ENCODE measurements at places on chromosomes 5 and 9.
A peak's percentile ranks its signal among the peaks of the same experiment; 100 is the strongest.

DNA sequence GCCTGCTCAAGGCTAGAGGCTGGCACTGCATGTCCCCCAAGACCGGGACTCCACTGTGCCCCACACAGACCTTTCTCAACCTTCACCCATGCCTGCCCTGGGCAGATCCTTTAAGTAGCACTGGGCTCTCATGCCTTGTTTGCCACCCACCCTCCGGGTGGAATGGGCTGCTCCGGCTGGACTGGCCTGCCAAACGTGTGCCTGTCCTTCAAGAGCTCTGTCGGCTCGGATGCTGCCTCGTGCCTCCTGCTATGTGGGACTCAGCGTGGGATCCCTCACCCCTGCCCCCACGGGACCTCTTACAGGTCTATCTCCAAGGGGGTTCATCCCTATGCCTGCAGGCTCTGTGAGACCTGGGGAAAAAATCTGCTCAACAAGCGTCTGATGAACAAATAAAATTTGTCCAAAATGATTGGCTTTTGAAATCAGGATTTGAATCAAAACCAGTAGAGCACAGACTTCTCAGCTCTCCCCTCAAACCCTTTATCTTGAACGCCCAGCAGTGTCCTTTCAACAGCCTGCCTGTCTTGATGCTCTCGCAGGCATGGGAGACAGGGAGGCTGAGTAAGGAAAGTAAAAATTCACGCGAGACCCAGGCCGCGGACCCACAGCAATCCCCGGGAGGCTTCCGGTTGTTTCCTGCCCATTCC lies 56.3 kb downstream of the CRB2 start:
- DNase-seq, result no peak

- no peak for DNase-seq
These were observed 843.7 kb downstream of the EFNA5 start for GRCh38 chr5:106827061-106827460.

GRCh38 chr5:59645380-59645779 lies 248.1 kb downstream of the PDE4D start:
- no peak for DNase-seq

- no peak for DNase-seq
These were observed 161.9 kb downstream of the ARSB start for GRCh38 chr5:78823196-78823595.

DNA sequence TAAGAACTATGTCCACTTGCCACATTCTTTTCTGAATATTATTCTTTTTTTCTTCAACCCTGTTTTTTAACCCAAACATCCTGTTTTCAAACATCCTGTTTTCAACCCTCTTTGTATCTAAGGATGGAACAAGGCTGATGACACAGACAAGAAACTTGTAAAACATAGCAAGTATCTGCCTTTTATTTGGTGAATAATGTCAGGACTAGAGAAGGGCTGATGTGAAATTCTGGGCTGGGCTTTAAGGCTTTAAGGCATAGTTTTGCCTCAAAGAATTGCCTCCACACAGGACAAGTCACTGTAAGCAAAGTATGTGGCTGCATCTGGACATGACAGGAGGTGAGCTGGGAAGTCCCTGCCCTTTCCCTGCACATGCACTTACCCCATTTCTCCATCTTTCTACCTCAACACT lies 42.5 kb upstream of the RIC1 start:
- no peak for DNase-seq

- no peak for DNase-seq
These were observed 103.5 kb upstream of the PTCH1 start for GRCh38 chr9:95620314-95620713.

- no peak for DNase-seq
These were observed 615.6 kb downstream of the ZNF608 start for GRCh38 chr5:124130816-124131215.

- no peak for DNase-seq
These were observed 233.1 kb upstream of the MSX2 start for GRCh38 chr5:174491265-174491664.

DNA sequence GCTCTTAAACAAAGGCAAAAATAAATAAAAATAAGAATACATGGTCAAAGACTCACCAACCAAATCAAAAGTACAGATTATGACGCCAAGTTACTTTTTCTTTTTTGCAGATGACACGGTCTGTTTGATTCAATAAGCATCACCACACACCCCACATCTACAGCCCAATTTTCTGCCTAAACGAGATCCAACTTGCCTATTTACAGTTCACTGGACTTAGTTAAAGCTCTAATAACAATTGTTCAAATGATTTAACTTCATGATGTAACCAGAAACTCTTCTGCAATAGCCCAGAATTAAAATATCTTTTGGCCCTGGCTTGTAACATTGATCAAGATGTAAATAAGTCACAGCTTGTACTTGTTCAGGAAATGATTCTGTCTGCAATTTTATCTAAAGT lies 590.3 kb upstream of the C9orf72 start:
- DNase-seq, result no peak

GRCh38 chr5:112772124-112772523 lies 34.4 kb downstream of the APC start:
- DNase-seq, result no peak

GRCh38 chr9:14693251-14693861 lies at the start of gene ZDHHC21:
Gene ZDHHC21 (minus strand): TSS chr9:14693432. CDS start chr9:14674340, 19,092 bp downstream.
- peak; percentile 9 for DNase-seq

GRCh38 chr5:60178101-60178500 lies 284.6 kb upstream of the PDE4D start:
- DNase-seq, result no peak

DNA sequence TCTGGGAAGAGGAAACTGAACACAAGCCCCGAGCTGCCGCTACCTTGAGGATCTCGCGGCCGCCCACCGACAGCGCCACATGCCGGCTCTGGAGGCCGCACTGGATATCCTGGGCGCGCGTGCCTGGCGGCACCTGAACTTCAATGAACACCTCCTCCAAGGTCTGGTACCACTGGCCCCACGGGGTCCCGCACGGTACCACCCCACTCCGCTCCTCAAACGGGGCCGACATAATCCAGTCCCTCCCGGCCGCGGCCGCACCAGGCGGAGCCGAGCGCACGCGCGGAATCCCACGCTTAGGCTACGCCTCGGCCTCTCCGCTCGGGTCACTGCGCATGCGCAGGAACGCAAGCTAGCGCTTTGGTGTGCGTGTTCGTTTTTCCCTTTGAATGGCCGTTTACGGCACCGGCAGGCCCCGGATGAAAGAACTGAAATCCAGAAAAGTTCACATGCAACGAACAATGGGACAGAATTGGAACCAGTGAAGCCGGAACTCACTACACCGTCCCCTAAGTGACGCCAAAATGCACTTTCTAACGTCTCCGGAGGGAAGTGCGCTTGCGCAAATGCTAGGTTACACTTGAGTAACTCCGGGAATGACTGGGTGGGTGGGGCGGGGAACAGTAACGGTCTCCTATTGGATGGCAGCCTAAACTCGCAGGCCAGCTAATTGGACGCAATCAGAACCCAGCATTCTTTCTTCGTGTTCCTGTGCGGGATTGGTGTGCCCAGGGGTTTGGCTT lies at the start of gene NUDCD2:
TSS of gene NUDCD2 (minus strand) at position 284 of the 743 bp plus-strand sequence. CDS start at position 232, 52 bp downstream.
- peak; percentile 91 for DNase-seq

DNA sequence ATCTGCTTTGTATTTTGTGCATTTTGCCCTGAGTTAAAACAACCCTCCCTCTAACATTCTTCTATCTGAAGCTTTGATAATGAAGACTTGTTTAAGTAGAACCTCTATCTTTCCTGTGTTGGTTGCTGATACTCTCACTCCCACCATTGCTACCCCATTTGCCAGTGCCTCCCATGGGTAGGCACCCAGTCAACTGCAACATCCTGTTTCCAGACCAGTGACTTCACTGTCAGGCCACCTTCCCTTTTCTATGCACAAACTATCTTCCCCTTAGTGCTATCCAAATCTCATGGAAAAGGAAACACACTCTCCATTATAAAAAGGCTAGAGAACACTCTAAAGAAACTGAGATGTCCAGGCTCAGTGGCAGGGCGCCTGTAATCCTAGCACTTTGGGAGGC lies 5.6 kb upstream of the IARS1 start:
- DNase-seq, result no peak

DNA sequence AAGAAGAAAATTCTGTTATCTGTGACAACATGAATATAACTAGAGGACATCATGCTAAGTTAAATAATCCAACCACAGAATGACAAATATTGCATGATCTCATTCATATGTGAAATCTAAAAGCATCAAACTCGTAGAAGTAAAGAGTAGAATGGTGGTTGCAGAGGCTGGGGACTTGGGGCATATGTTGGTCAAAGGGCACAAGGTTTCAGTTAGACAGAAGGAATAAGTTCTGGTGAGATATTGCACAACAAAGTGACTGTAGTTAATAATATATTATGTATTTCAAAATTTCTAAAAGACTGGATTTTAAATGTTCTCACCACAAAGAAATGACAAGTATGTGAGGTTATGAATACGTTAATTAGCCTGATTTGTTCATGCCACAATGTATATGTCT lies 24.8 kb downstream of the GRIA1 start:
- no peak for DNase-seq

DNA sequence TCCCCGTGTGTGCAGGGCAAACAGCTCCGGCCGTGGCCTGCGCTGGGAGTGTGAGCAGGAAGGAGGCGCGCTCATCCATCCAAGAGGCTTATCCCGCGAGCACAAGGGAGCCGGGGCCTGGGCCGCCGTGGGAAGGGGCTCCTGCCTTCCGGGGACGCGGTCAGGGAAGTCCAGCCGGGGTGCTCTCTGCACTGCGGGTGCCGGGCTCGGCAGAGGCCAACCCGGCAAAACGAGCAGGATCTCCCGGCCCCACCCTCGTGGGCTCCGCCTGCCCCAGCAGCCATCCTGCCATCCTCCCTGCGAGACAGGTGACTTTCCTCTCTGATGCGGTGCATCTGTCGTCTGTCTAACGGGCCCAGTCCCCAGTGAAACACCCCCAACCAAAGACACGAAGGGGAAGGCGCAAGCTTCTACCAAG lies 244.2 kb downstream of the AUH start:
- DNase-seq, result no peak

DNA sequence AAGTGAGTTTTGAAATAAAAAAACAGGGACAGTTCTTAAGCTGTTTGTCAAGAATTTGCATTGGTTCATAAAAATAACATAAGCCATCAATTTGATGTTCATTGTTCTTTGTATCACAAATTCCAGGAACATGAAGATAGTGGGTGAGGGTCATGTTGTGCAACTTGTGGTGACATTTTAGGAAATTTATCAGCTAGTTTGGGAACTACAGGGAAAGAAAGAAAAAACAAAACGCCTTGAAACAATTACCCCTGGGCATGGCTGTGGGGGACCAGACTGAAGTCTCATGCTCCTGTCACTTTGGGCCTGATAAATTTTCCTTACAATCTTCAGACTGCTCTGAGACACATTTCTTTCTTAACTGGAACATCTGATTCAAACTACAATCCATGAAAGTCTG lies 207.1 kb upstream of the CLINT1 start:
- DNase-seq, result no peak

- no peak for DNase-seq
These were observed 1.3 kb downstream of the SH3RF2 start for GRCh38 chr5:145937432-145938250.

Data from stimulated activated CD8-positive, alpha-beta memory T cell treated with anti-CD3 and anti-CD28 coated beads, Interleukin-4, amount 100 ng/mL, for 1 hour (primary cell).